Effector memory CD4-positive, alpha-beta T cell (primary cell): ENCODE measurements at places on chromosomes 1 and 21.
A peak's percentile ranks its signal among the peaks of the same experiment; 100 is the strongest.

DNA sequence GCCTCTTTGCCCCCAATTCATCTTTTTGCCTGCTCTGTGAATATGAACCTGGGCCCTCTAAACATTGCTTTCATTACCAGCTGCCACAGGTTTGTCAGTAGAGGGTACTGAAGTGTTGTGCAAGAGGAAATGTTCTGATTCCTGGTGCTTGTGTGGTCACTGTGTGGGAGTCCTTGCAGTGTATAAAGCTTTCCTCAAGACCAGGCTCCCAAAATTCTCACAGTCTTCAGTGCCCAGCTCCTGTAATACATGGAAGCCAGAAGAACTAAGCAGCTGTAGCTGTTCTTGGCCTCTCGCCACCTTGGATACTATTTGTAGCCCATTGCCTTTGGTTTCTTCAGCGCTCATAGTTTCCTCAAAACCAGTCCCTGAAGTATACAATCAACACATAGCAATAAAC, 1046.2 kb downstream of the BRINP3 start:
- H3K4me1 ChIP-seq: no peaks in the 10 kb centered on the region
- no peaks in the 10 kb centered on the region for H3K36me3 ChIP-seq
- no peak for DNase-seq
- no peaks in the 10 kb centered on the region for H3K27me3 ChIP-seq
- no peak overlapping the region for H3K4me3 ChIP-seq

- no peaks in the 10 kb centered on the region for H3K36me3 ChIP-seq
- H3K27ac ChIP-seq: no peak overlapping the region
- no peak for DNase-seq
Measured at GRCh38 chr1:17908945-17909344, 153.8 kb downstream of the ACTL8 start.

- peaks cover 24% of the 10 kb centered on the region for H3K36me3 ChIP-seq
- peaks cover 86% of the 10 kb centered on the region for H3K4me1 ChIP-seq
- no peak for DNase-seq
- no peaks in the 10 kb centered on the region for H3K27me3 ChIP-seq
- peak overlapping the region; percentile 75 for H3K27ac ChIP-seq
Measured at GRCh38 chr21:44086636-44087425, 20.4 kb upstream of the PWP2 start.

- no peak overlapping the region for H3K4me3 ChIP-seq
- no peaks in the 10 kb centered on the region for H3K27me3 ChIP-seq
- H3K36me3 ChIP-seq: no peaks in the 10 kb centered on the region
Measured at GRCh38 chr1:89975540-89976125, 19.3 kb upstream of the ZNF326 start.

- no peaks in the 10 kb centered on the region for H3K27me3 ChIP-seq
- DNase-seq: no peak
- no peak overlapping the region for H3K4me3 ChIP-seq
Measured at GRCh38 chr1:178500936-178501554, 4.3 kb upstream of the CLEC20A start.

- no peaks in the 10 kb centered on the region for H3K27me3 ChIP-seq
- H3K4me3 ChIP-seq: no peak overlapping the region
- no peak for DNase-seq
- no peaks in the 10 kb centered on the region for H3K4me1 ChIP-seq
- peaks cover 71% of the 10 kb centered on the region for H3K36me3 ChIP-seq
- H3K27ac ChIP-seq: no peak overlapping the region
Measured at GRCh38 chr21:41406340-41406739, 19.7 kb upstream of the MX1 start.

DNA sequence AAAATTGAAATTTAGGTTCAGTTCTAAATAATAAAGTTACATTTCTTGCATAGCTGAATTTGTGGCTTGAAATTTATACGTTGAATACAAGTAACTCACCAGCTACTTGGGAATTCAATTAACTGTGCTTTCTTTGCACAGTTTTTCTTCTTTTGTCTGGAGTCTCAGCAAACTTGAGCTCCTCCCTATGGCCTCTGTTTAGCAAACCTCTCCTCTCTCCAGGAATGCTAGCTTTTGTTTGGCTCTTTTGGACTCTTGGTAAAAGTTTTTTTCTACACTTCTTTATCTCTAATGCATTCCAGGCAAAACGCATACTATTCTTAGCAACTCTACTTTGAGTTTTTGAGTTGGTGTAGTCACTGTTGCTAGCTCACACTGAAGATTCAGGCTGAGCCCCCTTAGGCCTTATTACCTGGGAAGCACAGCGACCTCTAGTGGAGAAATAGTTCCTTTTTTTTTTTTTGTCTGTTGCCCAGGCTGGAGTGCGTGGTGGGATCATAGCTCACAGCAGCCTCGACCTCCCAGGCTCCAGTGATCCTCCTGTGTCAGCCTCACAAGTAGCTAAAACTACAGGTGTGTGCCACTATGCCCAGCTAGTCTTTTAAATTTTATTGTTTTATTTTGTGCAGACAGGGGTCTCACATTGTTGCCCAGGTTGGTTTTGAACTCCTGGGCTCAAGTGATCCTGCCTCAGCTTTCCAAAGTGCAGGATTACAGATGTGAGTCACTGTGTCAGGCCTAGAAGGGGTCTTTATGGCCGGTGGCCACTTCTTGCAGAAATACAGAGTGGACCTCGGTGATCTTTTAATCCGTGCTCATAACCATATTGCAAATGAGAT, 61.7 kb downstream of the CASQ2 start:
- H3K36me3 ChIP-seq: no peaks in the 10 kb centered on the region
- H3K4me1 ChIP-seq: no peaks in the 10 kb centered on the region
- H3K27me3 ChIP-seq: no peaks in the 10 kb centered on the region

DNA sequence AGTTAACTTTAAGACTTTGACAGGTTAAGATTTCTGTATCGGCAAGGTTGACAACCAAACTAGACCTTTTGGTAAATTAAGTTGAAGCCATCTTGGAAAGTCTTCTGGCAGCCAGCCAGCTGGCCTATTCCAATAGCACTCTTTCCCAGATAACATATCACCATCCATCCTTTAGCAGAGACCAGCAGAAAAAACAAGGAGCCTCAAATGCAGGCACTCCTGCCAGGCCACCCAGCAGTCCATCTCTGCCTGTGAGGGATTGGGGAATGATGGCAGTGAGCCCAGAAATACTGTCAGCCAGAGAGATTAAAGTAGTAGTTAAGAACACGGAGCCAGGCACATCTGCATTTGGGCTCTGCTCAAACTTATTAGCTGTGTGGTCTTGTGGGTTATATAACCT, 19.4 kb downstream of the ZBTB40 start:
- no peak overlapping the region for H3K27ac ChIP-seq
- H3K4me1 ChIP-seq: no peaks in the 10 kb centered on the region

DNA sequence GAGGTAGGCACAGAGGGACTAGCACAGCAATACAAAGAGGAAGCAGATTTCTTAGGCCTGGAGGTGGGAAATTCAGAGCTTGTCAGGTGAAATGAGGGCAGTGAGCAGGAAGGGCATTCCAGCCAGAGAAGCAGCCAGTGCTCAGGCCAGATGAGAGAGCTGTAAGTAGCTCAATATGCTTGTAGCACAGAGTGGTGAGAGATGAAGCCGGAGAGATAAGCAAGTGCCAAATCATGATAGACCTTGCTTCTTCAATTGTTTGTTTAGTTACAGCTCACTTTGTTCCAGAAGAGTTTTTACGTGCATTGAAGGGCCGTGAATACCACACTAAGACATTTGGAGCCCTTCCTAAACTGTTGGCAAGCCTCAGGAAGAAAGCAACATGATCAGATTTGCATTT, 42.0 kb upstream of the ADAMTS1 start:
- no peaks in the 10 kb centered on the region for H3K36me3 ChIP-seq
- H3K4me1 ChIP-seq: no peaks in the 10 kb centered on the region
- H3K27ac ChIP-seq: no peak overlapping the region
- no peaks in the 10 kb centered on the region for H3K27me3 ChIP-seq
- H3K4me3 ChIP-seq: no peak overlapping the region

- no peaks in the 10 kb centered on the region for H3K36me3 ChIP-seq
- no peaks in the 10 kb centered on the region for H3K27me3 ChIP-seq
- H3K4me3 ChIP-seq: peak overlapping the region; percentile 20
- peaks cover 69% of the 10 kb centered on the region for H3K4me1 ChIP-seq
- DNase-seq: peak; percentile 56
Measured at GRCh38 chr1:154419620-154420571, 14.8 kb downstream of the IL6R start.

- no peak overlapping the region for H3K4me3 ChIP-seq
- H3K36me3 ChIP-seq: no peaks in the 10 kb centered on the region
- no peak overlapping the region for H3K27ac ChIP-seq
- H3K4me1 ChIP-seq: no peaks in the 10 kb centered on the region
Measured at GRCh38 chr1:19762175-19762779, 37.4 kb downstream of the TMCO4 start.

DNA sequence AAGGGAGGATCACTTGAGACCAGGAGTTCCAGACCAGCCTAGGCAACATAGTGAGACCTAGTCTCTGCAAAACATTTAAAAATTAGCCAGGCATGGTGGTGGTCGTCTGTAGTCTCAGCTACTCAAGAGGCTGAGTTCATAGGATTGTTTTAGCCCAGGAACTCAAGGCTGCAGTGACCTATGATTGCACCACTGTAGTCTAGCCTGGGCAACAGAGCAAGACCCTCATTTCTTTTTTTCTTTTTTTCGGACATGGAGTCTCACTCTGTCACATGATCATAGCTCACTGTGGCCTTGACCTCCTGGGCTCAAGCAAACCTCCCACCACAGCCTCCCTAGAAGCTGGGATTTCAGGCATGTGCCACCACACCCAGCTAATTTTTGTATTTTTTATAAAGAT, 31.9 kb upstream of the RCC2 start:
- no peaks in the 10 kb centered on the region for H3K36me3 ChIP-seq
- no peaks in the 10 kb centered on the region for H3K27me3 ChIP-seq
- DNase-seq: no peak
- no peak overlapping the region for H3K27ac ChIP-seq
- no peaks in the 10 kb centered on the region for H3K4me1 ChIP-seq
- H3K4me3 ChIP-seq: no peak overlapping the region

GRCh38 chr21:37367703-37368540, 1.3 kb downstream of the DYRK1A start:
- peak overlapping the region; percentile 95 for H3K4me3 ChIP-seq
- H3K36me3 ChIP-seq: no peaks in the 10 kb centered on the region
- no peaks in the 10 kb centered on the region for H3K27me3 ChIP-seq

GRCh38 chr1:63835128-63835527, 61.3 kb downstream of the ROR1 start:
- H3K36me3 ChIP-seq: no peaks in the 10 kb centered on the region
- H3K4me1 ChIP-seq: no peaks in the 10 kb centered on the region
- no peaks in the 10 kb centered on the region for H3K27me3 ChIP-seq
- no peak overlapping the region for H3K4me3 ChIP-seq
- no peak overlapping the region for H3K27ac ChIP-seq
- DNase-seq: no peak

- H3K36me3 ChIP-seq: no peaks in the 10 kb centered on the region
- no peak overlapping the region for H3K27ac ChIP-seq
- DNase-seq: no peak
- H3K4me3 ChIP-seq: no peak overlapping the region
- no peaks in the 10 kb centered on the region for H3K27me3 ChIP-seq
- H3K4me1 ChIP-seq: peaks cover 8% of the 10 kb centered on the region
Measured at GRCh38 chr21:14600569-14601297, 54.6 kb upstream of the SAMSN1 start.

- no peak for DNase-seq
- peaks cover 4% of the 10 kb centered on the region for H3K4me1 ChIP-seq
- no peaks in the 10 kb centered on the region for H3K36me3 ChIP-seq
- peak overlapping the region; percentile 23 for H3K27ac ChIP-seq
Measured at GRCh38 chr21:33642896-33643657, 776 bp downstream of the ITSN1 start.

DNA sequence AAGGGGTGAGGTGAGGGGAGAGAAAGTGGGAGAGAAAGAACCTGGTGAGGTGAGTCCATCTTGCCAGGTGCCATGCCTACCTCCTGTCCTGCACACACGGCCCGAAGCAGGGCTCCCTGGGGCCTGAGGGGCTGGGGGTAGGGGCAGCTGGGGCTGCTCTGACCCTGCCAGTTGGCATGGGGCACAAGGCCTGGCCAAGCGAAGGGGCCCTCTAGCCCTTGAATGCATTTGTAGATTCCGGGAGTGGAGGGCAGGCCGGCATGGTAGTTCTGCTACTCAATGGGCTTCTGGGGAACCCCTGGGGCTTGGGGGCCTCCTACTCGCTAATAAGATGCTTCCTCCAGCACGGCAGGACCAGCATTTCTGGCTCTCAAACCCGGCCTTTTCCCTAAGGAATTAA, 3.6 kb upstream of the PRDM16 start:
- H3K4me1 ChIP-seq: peaks cover 7% of the 10 kb centered on the region
- H3K27me3 ChIP-seq: peaks cover 20% of the 10 kb centered on the region
- H3K36me3 ChIP-seq: no peaks in the 10 kb centered on the region
- no peak overlapping the region for H3K4me3 ChIP-seq

- no peak within 1 kb of the TSS for H3K27ac ChIP-seq
- peak within 1 kb of the TSS; percentile 59 for H3K4me3 ChIP-seq
- H3K36me3 ChIP-seq: no peaks in the 10 kb centered on the region
Measured at GRCh38 chr1:227318016-227318852, at the start of gene CDC42BPA. Gene CDC42BPA, minus strand, starts transcription at chr1:227318492. Its CDS starts 1,310 bp downstream, at chr1:227317182.
